ENCODE measurements at places on chromosomes 11 and 22.
A peak's percentile ranks its signal among the peaks of the same experiment; 100 is the strongest.

- peak; percentile 87 for DNase-seq
Observed at GRCh38 chr11:129117595-129118350, 74.4 kb downstream of the ARHGAP32 start.

GRCh38 chr11:46736146-46736545 lies 17.1 kb downstream of the F2 start:
- DNase-seq = no peak

DNA sequence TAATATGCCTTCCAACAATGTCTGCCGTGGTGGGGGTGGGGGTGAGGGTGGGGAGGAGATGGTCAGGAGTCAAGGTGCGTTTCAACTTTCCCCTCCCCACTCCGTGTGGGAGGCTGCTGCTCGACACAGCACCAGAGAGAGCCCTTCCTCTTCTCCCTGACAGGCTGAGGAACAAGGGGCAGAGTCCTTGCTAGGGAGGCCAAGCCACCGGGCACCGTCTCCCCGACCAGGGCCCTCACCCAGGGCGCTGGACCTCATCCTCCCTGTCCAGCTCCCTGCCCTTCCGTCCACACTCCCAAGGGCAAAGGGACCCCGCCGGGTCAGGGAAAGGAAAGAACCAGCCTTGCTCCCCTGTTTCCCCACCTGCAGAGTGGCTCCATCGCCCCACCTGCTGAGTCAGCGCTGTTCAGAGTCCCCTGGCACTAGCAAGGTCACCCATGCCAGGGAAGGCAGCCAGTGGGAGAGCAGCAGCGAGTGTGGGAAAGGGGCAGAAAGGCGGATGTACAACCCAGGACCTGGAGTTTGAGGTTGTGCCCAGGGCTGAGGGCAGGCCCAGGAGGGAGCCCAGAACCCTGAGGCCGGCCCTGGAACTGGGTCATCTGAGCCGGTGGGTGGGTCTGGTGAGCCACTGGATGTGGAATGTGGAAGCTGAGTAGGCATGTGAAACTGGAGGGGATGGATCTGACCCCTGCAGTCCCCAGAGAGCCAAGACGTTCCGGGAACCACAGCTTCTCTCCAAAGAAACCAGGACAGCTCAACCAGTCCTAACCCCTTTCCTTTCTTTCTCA lies 47.2 kb downstream of the BUD13 start:
- peak; percentile 72 for DNase-seq

DNA sequence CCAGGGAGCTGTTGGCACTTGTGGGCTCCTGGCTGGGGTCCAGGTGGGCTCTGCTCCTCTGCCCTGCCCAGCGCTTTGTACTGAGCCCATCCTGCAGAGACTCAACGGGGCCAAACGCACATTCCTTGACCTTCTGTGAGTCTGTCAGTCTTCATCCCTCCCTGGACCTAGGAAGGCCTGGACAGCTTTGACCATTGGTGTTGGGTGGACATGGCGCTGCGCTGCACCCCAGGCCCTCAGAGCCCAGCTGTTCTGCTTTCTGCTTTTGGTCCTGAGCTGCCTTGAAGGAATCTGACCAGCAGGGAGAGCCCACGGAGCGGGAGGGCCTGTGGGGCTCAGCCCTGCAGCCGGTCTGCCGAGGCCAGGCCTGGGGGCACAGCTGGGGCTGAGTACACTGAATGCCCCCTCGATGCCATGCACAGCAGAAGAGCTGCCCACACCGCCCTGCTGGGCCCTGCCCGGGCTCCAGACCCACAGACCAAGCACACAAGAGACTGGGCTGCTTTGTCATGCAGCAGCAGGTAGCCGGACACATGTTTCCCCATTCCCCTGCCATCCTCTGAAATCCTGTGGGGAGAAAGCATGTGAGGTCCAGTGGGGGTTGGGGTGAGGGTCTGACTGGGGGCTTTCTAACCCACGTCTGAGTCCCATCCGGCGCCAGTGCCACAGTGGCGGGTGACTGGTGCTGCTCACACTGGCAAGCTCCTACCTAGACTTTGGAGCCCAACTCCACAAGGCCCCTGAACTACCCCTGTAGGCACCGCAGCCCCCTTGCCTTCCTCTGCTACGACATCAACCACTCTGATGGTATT lies 24.1 kb upstream of the CCDC188 start:
- DNase-seq = peak; percentile 42

GRCh38 chr11:20676658-20677057 lies 7.3 kb downstream of the NELL1 start:
- DNase-seq = no peak

DNA sequence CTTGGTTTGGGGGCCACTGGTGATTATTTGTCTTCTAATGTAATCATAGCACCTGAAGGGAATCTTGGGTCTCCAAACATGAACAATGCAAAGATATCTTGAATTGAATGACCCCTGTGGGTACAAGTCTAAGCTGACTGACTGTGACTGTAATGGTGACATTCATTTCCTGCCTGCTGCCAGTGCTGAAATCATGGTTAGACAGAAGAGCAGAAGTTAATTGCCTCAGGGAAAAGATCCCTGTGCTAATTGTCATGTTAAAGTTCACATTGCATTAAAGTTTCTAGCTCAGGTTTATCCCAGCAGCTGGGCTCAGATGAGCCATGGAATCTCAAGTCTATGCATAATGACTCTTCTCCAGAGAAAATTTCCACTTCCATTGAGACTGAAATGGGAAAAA lies 772.0 kb downstream of the ETS1 start:
- DNase-seq = no peak

- DNase-seq = no peak
Observed at GRCh38 chr22:18119409-18120110, 9.0 kb downstream of the TUBA8 start.

DNA sequence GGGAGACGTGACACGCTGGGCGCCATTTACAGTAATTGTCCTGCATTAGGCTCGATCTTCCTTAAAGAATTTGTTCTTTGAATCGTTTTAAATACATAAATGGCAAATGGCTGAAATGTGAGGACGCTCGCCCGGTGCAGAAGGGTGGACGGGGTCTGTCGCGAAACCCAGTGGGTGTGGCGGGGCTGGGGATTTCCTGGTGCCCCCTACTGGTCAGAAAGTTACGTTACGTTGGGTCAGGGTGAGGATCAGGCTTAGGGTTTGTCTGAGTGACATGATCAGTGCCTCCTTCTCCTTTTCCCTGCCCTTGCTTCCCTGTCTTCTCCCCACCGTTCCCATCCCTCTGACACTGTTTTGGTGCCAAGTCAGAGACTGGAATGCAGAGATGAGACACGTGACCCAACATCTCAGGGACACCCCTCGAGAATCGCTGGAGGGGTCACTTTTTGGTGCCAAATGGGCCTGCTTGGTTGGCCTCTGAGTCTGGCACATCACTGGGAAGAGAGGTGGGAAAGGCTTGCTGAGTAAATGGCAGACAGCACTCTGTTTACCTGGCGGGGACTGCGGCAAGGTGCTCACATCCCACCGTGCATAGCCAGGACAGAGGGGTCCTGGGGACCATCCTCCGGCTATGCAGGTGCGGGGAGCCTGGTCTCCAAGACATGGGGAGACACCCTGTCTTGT lies 1107.6 kb downstream of the BRD1 start:
- no peak for DNase-seq

DNA sequence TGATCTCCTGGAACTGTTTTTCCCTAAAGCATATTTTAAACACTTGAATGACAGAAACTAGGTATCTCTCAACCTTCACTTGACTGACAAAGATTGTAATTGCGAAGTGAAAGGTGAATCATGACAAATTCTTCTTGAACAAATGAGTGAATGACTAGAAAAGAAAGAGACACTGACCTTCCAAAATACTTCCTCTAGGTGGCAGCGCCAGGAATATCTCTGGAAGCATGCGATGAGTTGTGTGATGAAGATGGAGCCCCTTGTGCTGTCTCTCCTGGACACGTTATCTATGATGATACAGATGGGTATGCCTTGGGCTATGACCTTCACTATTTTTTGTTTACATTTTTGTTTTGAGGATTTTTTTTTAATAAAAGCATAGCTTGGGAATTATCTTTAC lies 7.0 kb upstream of the CASP12 start:
- no peak for DNase-seq

DNA sequence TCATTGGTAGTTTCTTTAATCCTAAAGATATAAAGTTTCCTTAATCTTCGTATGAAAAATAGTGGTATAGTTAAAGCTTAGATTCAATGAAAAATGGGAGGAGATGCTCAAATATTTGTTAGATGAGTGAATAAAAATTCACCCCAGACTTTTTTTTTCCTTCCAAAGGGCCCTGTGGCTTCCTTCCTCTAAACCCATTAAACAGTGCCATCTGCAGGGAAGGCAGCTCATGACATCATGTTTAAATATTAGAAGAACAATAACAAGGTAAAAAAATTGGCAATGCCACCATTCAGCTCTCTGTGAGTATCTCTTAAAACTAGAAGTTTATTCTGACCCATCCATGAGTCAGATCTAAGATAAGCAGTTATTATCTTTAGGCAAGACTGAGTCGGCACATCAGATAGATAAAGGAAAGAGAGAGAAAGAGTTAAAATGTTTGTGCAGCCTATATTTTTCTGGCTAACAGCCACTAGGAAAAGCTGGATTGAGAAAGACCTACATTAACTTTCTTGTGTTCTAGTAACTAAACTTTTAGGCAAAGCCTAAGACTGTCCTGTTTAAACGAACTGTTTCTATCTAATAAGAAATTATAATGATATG lies 19.1 kb upstream of the OOSP1 start:
- DNase-seq = peak; percentile 81

GRCh38 chr11:127255209-127255608 lies 254.6 kb upstream of the KIRREL3 start:
- DNase-seq = no peak

DNA sequence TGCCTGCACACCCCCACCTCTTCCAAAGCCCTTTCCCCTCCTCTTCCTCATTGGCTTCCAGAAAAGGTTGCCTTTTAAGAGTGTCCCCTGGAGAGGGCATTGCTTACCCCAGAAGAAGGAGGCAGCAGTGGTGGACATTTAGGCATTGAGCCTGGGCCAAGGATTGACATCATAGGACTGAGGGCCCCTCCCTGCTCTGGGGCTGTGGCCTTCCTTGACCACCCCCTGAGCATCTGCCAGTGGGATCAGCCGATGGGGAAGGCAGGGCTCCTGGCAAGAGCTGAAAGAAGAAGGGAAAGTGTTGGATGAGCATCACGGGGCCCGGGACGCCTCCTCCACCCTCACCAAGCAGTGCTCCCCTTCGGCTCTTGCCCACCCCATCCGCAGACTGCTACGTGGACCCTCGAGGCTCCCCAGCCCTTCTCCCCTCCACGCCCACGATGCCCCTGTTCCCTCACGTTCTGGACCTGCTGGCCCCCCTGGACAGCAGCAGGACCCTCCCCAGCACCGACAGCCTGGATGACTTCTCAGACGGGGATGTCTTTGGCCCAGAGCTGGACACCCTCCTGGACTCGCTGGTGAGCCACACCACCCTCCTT lies 37.4 kb downstream of the ZC3H7B start:
- DNase-seq = no peak

GRCh38 chr22:26883393-26883792 lies 226.0 kb downstream of the MIAT start:
- DNase-seq = no peak

DNA sequence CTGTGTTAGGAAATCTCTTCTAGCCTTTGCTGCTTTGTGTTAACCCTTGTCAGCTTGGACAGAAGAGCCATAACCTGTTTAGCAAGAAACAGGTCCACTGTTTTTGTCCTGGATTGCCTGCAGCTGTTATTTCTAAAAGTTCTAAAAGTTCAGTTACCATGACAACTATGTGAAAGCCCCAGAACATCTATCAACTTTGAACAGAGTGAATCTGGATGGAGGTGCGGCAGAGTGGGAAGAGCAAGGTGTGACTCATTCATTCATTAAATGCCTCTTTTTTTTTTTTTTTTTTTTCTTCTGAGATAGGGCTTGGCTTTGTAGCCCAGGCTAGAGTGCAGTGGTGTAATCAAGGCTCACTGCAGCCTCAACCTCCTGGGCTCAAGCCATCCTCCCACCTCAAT lies 50.5 kb downstream of the RBX1 start:
- DNase-seq = peak; percentile 49

- DNase-seq = no peak
Observed at GRCh38 chr22:26968859-26969523, 311.6 kb downstream of the MIAT start.

- DNase-seq = no peak
Observed at GRCh38 chr11:134500621-134501020, 88.6 kb upstream of the B3GAT1 start.

GRCh38 chr11:106856566-106856965 lies 161.7 kb downstream of the GUCY1A2 start:
- DNase-seq = no peak

- no peak for DNase-seq
Observed at GRCh38 chr11:62778441-62778840, 7.2 kb downstream of the TAF6L start.

DNA sequence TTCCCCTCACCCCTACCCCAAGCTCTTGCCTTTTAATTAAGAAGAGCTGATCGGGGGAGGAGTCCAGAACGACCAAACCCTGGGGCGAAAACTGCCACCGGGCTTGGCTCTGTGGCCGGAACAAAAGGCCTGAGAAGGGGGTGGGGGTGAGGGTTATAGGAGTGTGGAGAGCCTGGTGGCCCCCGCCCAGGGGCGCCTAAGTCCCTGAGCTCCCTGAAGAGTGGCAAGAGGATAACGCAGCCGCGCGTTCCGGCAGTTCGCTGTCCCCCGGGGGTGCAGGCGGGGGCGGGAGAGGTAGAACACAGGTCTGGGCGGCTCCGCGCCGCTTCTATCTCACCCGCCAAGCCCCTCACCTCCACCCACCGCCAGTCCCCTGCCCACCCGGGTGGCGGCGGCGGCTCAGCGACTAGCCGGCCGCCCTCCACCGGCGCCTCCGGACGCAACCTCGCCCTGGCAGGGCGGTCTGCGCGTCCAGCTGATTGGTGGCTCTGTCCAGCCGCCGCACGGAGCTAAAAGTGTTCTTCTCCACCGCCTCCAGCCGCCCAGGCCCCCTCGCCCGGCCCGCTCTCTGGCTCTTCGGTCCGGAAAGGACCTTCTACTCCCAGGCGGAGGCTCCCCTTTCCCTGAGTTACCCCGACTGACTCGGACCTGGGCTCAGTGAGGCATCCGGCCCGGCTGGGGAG lies 18.7 kb upstream of the BDNF start:
- DNase-seq = peak; percentile 51

- DNase-seq = no peak
Observed at GRCh38 chr11:64834031-64834722, 10.3 kb downstream of the CDC42BPG start.

DNA sequence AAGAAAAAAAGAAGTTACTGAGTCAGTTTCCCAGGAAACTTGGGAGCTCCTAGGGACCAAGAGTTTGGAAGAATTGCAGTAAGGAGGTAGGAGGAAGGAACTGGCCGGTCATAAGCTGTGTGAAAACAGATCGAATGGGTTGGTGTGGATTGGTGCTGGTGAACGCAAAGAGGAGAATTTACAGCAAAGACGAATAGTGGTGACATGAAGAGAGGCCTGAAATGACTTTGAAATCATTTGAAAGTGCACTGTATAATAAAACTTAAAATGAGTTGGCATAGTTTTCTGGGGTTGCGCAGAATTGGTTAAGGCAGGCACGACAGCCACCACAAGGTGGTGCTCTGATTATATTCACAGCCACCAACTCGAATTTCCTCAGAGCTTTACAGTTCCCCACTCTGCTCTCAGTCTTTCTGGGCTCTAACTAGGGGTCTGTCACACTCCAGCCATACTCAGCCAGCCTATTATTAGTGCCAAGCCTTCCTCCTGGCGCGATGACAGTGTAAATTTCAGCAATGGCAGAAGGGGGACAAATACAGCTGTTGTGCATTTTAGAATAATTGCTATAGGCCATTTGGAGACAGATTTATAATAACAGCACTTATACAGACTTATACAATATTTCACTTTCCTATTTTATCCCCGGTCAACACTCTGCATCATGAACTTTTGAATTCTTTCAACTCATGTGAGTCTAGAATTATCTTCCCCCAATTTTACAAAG lies 8.3 kb upstream of the HTR3B start:
- DNase-seq = peak; percentile 57
